ENCODE measurements at places on chromosomes 13 and 19.

GRCh38 chr13:95251641-95252040 lies 49.6 kb downstream of the ABCC4 start:
- DNase-seq: no peak

- no peak for DNase-seq
Measured at GRCh38 chr13:80134346-80134745, 206.6 kb downstream of the SPRY2 start.

DNA sequence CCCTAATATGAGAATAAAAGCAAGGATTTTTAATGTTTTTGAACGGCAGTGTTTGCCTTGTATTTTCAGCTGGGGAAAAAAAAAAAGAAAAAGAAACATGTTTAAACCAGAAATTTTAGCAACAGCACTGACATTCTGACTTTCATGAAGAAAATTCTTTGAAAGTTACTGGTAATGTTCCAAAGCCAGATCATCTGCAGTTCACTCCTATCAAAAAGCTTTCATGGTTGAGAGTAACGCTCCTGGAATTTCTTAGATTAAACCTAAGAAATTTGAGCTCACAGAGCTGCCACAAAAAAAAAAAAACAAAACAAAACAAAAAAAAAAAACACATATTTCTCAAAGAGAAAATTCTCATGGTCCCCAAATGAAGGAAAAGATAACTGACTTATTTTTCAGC lies 1106.7 kb downstream of the EFNB2 start:
- no peak for DNase-seq

- DNase-seq: no peak
Measured at GRCh38 chr13:80787604-80788003, 446.7 kb upstream of the SPRY2 start.

DNA sequence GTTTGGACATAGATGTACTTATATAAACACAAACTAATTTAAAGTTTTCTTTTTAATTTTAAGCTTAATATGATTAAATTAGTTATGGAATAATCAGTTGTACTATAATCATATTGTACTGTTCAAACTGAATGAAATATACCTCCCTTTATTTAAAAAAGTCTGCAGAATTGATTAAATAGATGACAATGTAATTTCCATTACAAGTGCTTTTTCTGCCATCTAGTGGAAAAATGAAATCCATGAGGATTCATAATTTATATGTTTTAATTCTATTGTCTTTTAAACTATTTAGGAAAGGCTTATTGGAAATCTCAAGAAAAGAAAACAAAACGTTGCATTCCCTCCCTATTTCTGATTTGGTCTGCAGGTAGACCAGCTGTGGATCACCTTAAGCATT lies 30.9 kb downstream of the MZT1 start:
- no peak for DNase-seq

DNA sequence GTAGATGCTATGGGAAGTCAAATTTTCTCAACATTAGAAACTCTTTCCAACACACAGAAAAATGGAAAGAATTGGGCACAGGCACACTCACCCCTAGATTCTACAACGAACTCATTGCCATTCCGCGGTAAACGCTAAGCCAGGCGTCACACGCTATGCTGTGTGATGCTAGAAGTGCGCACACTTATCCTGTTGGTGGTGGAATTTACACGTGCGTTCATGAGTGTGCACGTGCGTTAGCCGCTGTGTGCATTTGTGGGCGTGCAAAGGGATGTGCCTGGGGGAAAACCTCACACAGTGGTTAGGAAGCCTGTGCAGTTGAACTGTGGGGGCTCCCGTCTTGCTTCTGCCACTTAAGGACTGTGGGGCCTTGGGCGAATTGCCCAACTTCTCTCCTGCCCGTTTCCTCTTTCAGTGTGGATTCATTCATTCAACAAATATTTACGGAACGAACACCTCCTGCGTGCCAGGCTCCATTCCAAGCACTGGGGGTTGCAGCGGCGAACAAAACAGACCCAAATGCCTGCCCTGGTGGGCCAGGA lies 7.7 kb downstream of the NFILZ start:
- no peak for DNase-seq

DNA sequence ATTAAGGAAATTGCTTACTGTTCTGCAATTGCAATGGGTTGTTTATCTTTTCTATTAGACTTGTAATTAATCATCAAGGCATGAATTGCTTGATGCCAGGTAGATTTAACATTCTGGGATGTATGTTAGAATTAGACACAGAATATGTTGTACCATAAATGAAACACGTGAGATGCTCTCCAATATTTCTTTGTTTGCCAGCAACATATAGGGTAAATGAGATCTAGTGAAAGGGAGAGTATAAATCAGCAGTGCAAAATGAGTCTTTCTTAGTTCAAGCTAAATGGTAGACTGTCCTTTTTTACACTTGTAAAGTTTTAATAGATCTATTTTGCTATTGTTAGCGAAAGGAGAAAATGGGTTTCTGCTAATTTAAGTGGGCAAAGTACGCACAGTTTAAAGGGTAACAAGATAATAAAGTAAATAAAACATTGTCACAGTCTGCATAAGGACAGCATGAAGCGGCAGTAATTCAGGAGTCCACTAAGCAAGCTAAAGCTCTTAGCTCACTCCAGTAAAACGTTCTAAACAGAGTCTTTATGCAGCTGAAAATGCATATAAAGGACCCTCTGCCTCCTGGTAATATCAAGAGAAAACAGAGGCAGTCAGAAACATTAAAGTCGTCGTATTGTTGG lies 1137.1 kb downstream of the OLFM4 start:
- DNase-seq: no peak
